ENCODE measurements at places on chromosomes 3 and 15.

GRCh38 chr3:55218577-55218976 is 268.5 kb downstream of the WNT5A start:
- no peak for DNase-seq

GRCh38 chr3:86982883-86983282 is 8.1 kb downstream of the VGLL3 start:
- DNase-seq, result no peak

DNA sequence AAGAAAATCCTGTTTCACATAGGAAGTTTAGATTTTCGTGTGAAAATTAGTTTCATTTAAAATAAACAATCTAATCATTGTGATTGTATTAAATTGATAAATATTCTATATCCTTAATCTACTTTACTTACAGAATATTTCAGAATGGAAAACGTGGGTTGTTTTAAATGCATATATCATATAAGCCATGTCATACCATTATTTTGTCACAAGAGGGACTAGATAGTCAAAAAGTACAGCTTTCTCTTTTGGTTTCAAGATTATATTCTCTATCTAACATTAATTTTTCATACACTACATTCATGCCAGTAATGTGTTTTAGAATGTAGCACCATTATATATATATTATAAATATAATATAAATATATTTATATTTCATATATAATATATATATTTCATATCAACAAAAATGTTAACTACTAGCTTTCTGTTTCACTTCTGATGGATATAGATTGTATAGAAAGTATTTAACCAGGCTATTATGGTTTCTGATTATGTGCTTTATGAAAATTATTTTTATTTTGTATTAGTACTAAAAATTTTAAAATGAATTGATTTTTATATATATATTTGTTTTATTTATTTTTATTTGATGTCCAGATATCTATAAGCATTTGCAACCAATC is 45.3 kb downstream of the OSTN start:
- DNase-seq, result no peak

GRCh38 chr3:29711255-29711771 is 430.4 kb downstream of the RBMS3 start:
- DNase-seq, result no peak

- DNase-seq, result no peak
Measured at GRCh38 chr3:136074546-136075170, 109.1 kb downstream of the PPP2R3A start.

DNA sequence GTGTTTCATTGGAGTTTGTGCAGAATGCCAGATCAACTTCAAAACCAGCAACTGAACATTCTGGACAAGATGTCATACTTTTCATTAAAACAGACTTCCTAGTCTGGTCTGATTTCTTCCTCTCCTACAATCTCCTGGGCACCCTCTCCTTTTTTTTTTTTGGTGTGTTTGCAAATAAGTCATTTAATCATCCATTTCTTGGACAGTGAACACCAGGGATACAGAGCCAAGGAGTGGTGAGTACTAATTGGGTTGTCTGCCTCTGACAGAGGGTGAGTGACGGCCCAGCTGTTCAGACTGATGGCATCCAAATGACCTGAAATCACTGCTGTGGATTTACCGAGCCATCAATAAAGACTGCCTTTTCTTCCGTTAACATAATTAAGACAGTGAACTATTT is 158.0 kb downstream of the STT3B start:
- DNase-seq, result no peak

- DNase-seq, result no peak
Measured at GRCh38 chr3:140151321-140151720, 216.3 kb downstream of the CLSTN2 start.

GRCh38 chr15:71496336-71496955 is 313.9 kb upstream of the NR2E3 start:
- no peak for DNase-seq

DNA sequence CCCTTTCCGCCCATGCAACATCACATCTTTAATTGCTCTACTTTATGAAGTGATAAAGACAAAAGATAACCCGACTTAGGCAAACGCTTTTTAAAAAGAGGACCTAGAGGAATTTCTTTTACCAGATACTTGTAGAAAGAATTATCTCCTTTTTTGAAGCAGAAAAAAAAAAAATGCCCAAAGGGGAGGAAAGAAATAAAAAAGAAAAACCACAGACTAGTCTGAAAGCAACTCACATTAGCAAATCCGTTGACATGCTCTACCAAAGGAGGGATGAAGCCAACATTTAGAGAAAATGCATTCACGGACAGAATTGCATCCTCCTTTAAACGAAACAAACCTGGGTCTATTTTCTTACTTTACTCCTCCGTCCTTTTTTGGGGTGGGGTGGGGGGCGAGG is 213.6 kb downstream of the MEIS2 start:
- no peak for DNase-seq

- DNase-seq, result no peak
Measured at GRCh38 chr3:26449996-26450395, 172.6 kb upstream of the LRRC3B start.

DNA sequence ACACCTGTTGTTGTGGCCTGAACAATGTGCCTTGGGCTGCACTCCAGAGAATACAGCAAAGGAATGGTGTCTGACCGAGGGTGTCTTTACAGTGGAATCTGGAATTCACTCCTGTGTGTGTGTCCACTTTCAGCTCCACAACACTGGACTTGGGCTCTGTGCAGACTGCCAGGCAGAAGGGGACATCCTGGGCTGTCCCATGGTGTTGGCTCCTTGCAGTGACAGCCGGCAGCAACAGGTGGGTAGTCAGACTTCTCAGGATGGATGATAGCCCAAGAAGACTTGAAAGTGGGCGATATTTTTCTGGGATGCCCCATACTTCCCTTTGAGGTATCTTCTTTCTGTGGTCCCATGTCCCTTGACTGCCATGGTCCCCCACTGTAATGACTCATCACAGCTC is 45.0 kb downstream of the DPH3 start:
- no peak for DNase-seq

DNA sequence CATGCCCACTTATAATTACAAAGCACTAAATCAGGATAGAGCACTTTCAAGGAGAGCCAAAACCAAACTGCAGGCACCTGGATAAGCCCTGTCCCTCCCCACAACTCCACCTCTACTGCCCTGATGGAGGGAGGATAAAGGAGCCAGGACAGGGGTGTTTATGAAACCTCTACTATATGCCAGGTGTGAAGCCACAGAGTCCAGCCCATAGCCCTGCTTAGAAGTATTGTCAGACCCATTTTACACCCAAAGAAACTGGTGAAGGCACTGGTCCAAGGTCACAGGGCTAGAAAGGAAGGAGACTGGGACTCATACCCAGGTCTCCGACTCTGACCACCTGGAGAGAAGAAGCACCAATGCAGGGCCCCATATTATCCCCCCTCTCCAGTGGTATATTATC is 48.7 kb downstream of the SH3BP5 start:
- DNase-seq, result no peak
